ENCODE measurements at places on chromosomes 1 and 21.

GRCh38 chr1:91876040-91876470 is 9.9 kb downstream of the TGFBR3 start:
- no peak for DNase-seq

- DNase-seq: no peak
These were observed 78.2 kb downstream of the NAV1 start for GRCh38 chr1:201617157-201617556.

GRCh38 chr1:170672316-170672715 is 8.4 kb downstream of the PRRX1 start:
- no peak for DNase-seq

DNA sequence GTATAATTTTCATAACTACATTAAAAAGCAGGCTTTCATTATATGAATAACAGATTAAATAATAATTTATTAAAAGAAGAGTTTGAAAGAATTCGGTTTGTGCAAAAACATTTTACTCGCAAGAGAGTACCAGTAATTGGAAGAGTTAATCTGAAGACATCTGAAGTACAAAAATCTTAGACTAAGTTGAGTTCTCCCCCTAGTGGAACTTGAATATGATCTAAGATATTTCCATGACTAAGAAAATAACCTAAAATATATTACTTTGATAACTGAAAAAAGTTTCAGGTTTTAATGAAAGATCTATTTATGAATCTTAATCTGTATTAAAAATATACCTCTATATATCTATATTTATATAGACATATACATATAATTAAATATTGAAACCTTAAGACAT is 112.5 kb upstream of the GFI1 start:
- DNase-seq: no peak

- DNase-seq: no peak
These were observed 13.5 kb upstream of the ATP2B4 start for GRCh38 chr1:203612932-203613682.

GRCh38 chr1:117636637-117637425 is 31.0 kb downstream of the TENT5C start:
- DNase-seq: no peak

Data from right hindlimb (tissue), 1 donor.